ENCODE measurements at places on chromosomes 6 and 20.
A peak's percentile ranks its signal among the peaks of the same experiment; 100 is the strongest.

GRCh38 chr6:39137245-39137644 lies 22.3 kb upstream of the SAYSD1 start:
- peak; percentile 43 for DNase-seq

GRCh38 chr6:161274488-161274858 lies 612 bp upstream of the AGPAT4 start:
- DNase-seq: no peak

DNA sequence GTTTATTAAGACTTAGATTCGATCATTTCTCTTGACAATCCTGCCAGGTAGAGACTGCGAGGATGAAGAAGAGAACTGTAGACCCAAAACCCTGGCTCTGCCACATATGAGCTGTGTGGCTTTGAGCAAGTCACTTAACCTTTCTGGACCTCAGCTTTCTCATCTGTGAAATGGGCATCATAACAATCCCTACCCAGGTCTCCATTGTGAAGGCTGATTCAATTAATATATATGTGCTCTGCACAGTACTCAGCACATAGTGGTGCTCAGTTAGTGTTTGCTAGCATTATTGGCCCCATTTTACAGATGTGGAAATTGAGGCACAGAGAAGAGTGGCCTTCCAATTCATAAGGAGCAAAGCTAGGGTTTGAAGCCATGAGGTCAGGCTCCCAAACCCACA lies 7.9 kb downstream of the XKR7 start:
- no peak for DNase-seq

- no peak for DNase-seq
Measured at GRCh38 chr6:1104988-1105670, 206.8 kb upstream of the FOXQ1 start.

GRCh38 chr6:112409311-112409710 lies 62.2 kb downstream of the RFPL4B start:
- DNase-seq: no peak

DNA sequence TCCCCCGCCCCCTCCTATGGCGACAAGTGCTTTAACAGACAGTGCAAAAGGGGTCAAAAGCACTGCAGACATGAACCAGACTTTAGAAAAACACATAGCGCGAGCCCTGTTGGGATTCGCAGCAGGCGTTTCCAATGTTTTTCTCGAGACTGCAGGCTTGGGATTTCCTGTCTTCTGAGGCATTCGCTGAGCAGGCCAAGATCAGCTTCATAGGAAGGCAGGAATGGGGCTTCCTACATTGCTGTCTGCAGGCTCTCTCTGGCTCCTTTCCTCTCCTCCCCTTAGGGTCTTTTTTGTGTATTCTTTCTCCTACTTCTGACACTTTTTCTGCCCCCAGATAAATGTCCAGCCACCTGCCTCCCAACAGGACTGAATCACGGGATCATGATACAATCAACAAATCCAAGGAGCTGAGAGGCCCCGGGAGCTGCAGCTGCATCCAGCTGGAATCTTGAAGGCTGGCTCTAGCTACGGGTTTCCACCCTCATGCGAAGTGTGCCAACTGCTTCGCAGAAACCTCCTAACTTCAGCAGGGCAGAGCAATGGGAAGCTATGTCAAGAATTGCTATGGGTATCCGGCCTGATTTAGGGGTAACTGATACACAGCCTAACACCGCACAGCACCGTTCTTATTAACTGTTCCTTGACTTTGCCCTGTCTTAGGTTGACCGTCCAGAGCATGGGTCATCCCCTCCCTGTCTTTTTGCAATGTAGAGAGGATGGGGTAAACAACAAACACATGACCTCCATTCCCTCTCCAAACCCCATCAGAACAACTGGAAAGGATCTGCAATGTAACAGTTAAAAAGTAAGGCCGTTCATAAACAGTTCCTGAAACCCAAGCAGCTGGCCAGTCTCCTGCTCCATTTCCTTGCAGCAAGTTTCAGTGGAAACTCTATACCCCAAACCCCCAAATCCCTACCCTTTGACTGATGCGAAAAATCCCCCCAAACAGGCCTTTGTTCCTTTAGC lies 31.5 kb downstream of the SNX5 start:
- peak; percentile 83 for DNase-seq
